ENCODE measurements at places on chromosomes 5 and 9.

DNA sequence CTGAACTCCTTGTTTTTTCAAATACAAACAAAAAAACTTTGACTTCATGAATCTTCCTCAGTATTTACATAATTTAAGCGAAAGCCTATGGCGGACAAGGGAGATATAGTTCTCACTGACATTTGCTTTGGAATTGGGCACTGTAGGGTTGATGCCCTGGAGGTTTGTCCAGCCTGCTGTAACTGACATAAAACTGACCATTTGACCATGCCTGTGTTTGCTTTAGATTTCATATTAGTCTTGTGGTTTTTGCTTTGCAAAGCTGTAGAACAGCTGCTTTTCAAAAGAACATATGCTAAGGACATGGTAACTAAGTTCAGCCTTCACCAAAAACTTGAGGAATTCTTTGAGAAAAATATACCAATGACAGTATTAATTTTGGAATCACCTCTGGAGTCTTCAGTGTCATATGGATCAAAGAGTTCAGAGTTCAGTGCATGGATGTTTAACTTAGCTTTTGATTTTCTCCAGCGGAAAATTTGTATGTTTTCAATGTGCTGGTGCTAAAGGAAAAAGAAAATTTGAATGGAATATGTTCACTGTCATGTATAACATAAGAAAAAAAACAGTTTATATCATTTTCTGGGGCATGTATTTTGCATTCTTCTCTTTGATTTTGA, 1013.1 kb downstream of the NR2F1-AS1 start:
- no peak for DNase-seq

- DNase-seq = no peak
These were observed 18.7 kb downstream of the CPLX2 start for GRCh38 chr5:175889910-175890684.

DNA sequence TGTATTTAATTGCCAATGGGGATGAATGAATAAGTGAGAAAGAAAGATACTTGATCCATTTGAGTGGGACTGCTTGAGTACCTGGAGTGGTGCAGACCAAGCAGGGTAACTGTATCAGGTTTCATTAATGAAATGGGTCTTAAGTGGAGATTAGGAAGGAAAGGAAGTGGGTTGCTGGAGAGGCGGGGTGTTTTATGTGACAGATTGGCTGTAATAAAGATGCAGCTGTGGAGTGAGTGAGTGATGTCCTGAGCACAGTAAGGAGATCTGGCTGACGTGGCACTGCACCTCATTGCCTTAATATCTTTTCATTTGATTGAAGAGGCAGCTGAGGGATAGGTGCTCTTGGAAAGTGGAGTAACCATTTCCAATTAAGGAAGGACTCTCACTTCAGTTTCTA, 161.0 kb upstream of the CCDC152 start:
- DNase-seq = no peak

DNA sequence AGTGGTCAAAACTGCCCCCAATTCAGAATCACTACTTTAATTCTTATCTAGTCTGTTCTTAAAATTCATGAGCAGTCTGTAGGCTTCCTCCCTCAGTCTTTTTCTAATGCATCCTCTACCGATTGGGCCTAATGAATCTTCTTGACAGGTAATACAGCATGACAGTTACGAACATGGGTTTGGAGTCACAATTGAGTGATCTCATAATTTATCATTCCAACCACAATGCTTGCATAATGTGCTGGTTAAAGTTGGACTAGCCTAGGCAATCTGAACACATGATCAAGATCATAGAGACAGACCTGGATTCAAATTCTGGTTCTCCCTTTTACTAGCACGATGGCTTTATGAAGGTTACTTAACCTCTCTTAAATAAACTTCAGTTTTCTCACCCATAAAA, 33.1 kb upstream of the SETD9 start:
- no peak for DNase-seq

DNA sequence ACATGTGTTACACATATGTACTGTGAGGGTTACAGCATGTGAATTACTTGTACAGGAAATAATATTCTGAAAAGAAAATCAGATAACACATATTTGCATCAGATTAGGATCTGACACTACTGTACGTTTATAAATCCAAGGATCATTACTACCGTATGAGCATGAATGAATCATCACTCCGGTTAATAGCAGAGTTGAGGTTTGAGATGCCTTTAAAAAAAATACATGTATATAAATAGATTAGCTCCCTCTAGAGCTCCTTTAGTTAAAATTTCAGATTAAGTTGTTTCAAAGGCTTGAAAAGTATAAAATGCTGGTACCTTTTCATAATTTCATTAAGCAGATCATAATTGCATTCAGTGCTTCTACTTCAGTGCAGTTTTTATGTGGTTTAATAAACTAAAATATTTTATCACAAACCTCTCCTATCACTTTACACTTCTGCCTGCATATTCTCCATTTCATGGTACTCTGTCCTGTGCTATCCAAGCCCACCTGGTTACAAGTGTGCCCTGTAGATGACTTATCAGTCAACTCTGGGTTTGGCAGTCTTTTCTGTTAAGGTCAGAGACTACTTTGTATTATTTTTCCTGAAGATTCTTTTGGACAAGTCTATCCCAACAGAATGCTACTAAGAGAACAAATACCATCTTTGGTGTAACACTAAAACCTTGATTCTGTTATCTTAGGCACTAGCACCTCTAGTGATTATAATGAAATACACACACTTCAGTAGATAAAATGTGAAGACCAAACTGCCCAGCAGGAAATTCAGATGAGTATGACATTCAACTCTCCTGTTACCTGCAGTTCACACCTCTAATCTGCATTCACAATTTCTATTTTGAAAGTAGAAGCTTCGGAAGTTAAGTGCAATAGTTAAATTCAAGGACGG, 48.0 kb upstream of the POU5F2 start:
- DNase-seq = no peak

DNA sequence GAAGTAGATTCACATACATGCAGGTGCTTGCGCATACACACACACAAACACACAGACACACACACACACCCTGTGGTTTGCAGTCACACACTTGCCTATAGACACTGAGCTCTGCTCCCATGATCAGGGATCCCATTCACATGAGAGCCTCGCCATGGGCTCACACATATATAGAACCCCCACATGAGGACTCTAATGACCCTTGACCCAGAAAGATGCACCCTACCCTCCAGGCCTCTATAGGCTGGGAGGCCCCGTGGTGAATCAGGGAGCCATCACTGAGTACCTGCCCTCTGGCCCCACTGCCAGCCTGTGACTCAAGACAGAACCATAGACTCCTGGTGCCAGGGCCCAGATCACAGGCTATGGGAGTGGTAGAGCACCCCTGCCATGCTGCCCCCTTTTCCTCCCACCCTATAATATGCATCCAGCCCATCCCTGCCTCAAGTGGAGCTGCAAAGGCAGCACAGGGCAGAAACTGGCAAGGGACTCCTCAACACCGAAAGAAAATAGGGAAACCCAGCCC, 3.3 kb upstream of the AQP3 start:
- DNase-seq = no peak

- DNase-seq = no peak
These were observed 226.0 kb downstream of the GAS1 start for GRCh38 chr9:86721226-86721781.

- no peak for DNase-seq
These were observed 276.2 kb downstream of the PDE4D start for GRCh38 chr5:59617186-59617771.

DNA sequence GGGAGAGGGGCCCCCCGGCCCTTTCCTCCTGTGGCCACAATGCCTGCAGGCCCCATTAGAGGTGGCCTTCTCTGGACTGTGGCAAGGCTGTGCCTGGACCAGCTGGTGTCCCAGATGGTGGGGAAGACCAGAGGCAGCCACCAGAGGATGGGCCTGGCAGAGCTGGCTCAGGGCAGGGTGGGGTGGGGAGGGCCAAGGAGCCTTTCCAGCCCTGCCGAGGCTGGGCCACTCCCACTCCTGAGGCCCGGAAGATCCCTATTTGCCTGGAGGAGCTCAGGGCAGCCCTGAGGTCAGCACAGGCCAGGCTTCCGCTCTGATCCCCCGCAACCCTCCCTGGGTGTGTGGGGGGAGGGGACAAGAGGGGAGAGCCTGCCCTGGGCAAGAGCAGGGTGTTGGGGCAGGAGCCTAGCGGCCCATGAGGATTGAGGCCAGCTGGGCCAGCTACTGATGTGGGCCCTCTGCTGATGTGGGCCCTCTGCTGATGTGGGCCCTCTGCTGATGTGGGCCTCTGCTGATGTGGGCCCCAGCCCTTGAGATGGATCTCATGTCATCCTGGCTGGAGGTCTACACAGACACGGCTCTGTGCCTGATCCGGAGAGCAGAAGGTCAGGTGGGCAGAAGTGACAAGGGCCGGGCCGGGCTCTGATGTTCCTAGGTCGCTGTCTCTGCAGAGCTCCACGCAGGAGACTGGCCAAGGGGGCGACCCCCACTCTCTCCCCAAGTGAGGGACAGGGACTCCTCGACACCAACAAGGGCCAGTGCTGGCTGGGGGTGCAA, 6.0 kb downstream of the MRPS2 start:
- no peak for DNase-seq

DNA sequence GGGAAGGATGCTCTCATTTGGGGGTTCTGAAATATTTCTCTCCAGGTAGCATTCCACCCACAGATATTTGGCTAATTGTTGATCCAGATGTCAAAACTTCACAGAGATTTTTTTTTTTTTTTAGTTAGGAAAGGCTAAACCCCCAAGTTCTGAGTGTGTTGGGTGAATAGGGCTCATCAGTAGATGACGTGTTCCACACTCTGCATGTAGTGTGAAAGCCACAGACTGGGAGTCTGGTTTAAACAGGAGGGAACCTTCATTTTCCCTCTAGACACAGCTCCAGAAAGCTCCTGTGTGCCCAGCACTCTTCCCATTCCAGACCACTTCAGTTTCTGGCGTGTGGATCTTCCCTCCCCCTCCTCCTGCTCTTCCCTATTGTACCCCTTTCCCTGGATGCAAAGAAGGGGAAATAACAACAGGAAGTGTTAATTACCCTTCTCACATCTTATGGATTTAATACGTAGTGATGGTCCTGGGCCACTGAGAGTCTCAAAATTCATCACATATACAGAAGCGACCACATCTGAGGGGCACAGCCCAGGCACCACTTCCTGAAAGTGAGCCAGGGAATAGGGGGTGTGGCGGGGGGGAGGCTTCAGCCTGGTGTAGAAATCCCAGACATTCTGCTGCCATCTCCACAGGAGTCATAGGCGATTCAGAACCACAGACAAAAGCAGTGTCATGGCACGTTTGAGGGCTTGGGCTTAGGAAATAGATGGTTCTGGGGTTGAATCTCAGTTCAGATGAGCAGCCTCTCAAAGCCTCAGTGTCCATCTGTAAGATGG, 65.1 kb downstream of the DAP start:
- no peak for DNase-seq

DNA sequence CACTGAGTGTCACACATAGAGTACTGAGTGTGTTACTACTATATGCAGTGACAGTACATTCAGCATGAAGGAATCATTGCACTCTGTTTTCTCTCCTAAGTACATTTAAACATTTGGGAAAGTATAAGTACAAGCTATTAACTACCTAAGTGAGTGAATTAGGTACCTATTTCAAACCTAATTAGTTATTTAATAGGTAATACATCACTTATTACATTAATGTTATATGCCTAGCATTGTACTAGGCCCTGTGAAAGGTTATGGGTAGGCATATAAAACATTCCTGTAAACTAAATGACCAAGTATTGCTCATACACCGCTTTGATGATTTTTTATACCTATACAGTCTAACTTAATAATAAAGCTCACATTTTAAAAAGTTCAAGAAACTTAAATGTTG, 25.7 kb upstream of the PPP3R2 start:
- DNase-seq = no peak

DNA sequence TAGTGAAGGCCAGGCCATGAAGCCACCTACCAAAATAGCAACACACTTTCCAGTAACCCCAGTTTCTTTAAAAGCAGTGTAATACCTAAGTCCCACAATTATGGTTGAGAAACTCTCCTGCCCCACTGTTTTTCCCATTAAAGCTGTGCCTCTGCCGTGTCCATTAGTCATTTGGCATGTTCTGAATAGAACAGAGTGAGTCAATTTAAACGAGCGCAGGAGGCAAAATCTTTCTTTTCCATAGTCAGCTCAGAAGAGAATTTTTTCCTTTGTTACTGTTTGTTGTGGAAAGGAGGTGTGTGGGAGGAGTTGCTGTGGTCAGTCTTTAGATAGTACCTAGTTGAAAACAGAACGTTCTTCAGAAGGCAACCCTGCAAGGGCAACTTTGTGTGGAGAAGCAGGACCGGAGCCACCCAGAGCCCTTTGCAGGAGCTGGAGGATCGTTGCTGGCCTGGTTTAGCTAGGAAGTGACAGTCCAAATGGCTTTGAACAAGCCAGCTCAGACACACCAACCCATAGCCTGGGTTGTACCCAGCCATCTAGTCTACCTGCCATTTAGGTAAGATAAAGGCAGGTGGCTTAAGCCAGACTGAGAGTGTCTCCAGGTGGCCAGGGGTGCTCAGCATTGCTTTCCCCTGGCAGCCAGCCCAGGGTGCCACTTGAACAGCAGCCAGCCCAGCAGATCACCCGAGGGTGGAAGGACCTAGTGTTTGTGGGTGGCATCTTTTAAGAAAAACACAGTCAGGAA, 30.4 kb downstream of the GADD45G start:
- DNase-seq = no peak

- no peak for DNase-seq
These were observed 116.1 kb upstream of the PITX1 start for GRCh38 chr5:135149956-135150723.

DNA sequence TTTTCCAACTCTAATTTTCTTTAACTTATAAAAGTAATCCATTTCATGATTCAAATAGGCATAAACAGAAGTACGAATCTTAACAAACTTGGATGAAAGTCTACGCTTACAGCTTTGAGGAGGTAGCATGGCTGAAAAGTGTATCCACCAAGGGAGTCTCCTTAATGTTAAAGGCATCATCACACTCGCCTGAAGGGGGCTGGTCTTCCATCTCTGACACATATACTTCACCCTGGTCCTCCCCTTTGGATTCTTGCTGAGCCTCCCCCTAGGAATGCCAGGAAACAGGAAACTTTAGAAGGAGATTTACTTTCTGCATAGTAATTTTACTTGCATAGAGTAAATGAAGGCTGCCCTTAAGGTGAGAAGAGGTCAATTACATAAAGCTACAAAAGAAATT, 10.3 kb upstream of the NME5 start:
- DNase-seq = no peak

DNA sequence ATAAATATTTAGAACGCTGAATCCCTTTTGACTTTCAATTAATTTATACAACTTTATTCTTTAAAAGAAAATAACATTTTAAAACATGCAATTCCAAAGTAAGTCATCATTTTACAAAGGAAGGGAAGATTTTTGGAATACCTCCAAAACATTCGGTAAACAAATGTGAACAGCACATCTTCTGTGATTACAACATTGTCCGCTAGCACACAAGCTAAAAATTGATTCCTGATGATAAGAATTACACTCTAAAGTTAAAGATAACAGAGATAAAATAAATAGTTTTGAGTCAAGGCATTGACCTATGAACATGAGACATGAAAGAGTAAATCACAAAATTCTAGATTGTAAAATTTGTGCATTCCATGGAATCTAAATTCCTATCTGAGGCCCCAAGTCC, 56.2 kb upstream of the TRAF1 start:
- DNase-seq = no peak

- DNase-seq = no peak
These were observed 234.3 kb downstream of the CHSY3 start for GRCh38 chr5:130138406-130139045.

GRCh38 chr5:154588091-154588774, 110.2 kb upstream of the HAND1 start:
- no peak for DNase-seq

- DNase-seq = no peak
These were observed 392.5 kb downstream of the KDM4C start for GRCh38 chr9:7150153-7150890.
